ENCODE measurements at places on chromosomes 1 and 21. TPM values are rescaled to one million over a fixed set of nuclear protein-coding genes. Genes with fewer than 3 reads are reported as not detected.

CELSR2 gene
- 26.8 TPM for total RNA-seq

SLC44A5 gene
- total RNA-seq: 1.6 TPM

RO60 gene
- 86.4 TPM for total RNA-seq

CLIC6 gene
- 3.8 TPM for total RNA-seq

BATF3 gene
- total RNA-seq: 6.1 TPM

SASS6 gene
- total RNA-seq: 13.6 TPM

CHIA gene
- total RNA-seq: not detected

ERG gene
- total RNA-seq: 4.5 TPM

DNA sequence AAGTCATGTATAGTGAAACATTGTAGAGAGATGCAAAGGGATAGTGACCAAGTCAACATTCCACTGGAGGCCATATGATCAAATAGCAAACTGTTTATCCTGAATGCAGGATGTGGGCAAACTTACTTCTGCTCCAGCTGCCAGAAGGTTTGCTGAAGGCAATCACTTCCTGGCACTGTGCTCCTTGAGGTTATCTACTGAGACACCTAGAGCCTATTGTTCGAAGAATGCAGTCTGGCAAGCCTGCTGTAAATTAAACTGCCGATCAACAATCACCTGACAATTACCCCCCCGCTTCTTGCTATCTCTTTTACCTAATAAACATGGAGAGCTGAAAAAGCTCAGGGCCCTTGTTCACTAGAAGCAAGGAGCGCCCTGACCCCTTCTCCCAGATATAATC lies 139.4 kb upstream of the B3GALT2 start:
- H3K4me3 ChIP-seq: no peak overlapping the region
- no peak for DNase-seq
- H3K36me3 ChIP-seq: peaks cover 16% of the 10 kb centered on the region
- H3K4me1 ChIP-seq: no peaks in the 10 kb centered on the region
- H3K27me3 ChIP-seq: no peaks in the 10 kb centered on the region

DNA sequence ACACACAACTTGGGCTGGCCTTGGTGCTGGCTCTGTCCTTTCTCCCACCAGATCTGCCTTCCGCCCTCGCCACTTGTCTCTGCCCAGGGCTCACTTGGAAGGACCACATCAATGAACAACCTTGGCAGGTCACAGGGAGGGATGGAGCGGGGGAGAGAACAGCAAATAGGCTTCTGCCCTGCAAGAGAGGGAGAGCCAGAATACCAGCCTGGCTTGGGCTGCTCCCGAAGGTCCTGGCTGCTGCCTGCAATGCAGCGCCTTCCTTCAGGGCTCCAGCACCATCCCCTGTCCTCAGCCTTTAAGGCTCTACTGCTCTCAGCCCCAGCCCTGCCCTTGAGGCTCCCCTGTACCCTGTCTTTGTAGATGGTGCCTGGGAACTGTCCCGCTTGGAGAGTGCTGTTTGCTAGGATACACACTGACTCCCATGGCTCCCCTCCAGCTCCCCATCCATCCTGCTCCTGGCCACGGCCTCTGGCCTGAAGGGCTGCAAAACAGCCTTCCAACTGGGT lies 43.8 kb downstream of the HIVEP3 start:
- no peaks in the 10 kb centered on the region for H3K27me3 ChIP-seq
- H3K36me3 ChIP-seq: no peaks in the 10 kb centered on the region
- H3K4me3 ChIP-seq: no peak overlapping the region
- no peak overlapping the region for H3K27ac ChIP-seq
- DNase-seq: no peak
- H3K4me1 ChIP-seq: peaks cover 68% of the 10 kb centered on the region

DNA sequence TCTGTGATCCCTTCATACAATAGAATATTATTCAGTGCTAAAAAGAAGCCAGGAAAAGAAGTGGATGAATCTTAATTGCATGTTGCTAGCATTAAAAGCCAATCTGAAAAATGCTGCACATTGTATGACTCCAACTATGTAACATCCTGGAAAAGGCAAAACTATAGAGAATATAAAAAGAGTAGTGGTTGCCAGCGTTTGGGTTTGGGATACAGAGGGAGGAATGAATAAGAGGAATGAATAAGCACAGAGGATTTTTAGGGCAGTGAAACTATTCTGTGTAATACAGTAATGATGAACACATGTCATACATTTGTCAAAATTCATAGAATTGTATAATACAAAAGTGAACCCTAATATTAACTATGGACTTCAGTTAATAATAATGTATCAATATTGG lies 42.5 kb downstream of the GPR88 start:
- H3K27ac ChIP-seq: no peak overlapping the region
- H3K36me3 ChIP-seq: no peaks in the 10 kb centered on the region
- H3K4me3 ChIP-seq: no peak overlapping the region
- H3K27me3 ChIP-seq: 0 out of 2 replicates have a peak, but pooled peaks cover 2% of the 10 kb centered on the region

DNA sequence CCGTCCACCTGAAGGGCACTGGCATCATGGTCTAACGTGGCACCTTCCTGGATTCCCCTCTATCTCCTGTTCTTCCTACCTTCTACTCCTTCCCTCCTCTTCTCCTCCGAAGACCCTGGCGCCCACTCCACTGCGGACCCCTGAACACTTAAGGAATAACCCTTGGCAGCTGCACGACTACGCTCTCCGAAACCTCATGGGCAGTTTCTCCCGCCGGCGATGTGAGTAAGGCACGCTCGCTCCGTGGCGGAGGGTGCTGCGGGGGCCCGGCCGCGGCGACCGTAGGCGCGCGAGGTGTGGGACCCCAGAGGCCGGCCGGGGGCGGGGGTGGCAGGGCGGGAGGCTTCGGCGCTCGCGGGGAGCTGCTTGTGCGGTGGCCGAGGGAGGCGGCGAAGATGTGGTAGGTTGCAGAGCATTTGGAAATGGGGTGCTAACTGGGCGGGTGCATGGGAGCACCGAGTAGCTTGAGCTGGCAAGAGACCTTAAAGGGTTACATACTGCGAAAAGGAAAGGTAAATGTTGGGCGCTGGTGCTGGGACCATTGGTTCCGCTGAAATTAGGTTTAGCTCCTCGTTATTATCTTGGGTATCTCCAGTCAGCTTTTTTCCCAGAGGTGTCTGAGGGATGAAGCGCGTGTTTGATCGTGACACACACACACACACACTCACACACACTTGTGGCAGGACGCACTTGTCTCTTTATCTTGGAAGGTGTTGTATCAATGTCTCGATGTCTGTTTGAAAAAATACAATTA lies 876 bp downstream of the LRRC7 start:
- peaks cover 80% of the 10 kb centered on the region for H3K27me3 ChIP-seq
- DNase-seq: peak; percentile 17
- no peaks in the 10 kb centered on the region for H3K36me3 ChIP-seq
- H3K27ac ChIP-seq: no peak overlapping the region

DNA sequence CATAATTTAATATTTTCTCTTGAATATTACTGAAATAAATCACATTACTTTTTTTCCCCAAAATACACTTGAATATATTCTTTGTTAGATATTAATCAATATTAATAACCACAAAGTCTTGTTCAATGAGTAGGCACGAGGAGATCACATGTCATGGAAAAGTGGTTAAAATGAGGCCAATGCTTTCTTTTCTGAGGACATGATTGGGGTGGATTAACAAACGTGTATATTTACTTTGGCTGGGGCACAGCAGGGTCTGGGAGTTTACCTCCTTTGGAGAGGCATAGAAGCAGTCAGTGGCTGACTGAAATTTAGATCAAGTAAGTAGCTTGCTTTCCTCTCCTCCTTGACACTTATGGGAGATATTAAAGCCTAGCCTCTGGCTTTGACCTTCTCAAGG lies 664.3 kb upstream of the B3GALT2 start:
- H3K27me3 ChIP-seq: no peaks in the 10 kb centered on the region
- H3K4me1 ChIP-seq: 0 out of 2 replicates have a peak, but pooled peaks cover 5% of the 10 kb centered on the region
- H3K27ac ChIP-seq: no peak overlapping the region

DNA sequence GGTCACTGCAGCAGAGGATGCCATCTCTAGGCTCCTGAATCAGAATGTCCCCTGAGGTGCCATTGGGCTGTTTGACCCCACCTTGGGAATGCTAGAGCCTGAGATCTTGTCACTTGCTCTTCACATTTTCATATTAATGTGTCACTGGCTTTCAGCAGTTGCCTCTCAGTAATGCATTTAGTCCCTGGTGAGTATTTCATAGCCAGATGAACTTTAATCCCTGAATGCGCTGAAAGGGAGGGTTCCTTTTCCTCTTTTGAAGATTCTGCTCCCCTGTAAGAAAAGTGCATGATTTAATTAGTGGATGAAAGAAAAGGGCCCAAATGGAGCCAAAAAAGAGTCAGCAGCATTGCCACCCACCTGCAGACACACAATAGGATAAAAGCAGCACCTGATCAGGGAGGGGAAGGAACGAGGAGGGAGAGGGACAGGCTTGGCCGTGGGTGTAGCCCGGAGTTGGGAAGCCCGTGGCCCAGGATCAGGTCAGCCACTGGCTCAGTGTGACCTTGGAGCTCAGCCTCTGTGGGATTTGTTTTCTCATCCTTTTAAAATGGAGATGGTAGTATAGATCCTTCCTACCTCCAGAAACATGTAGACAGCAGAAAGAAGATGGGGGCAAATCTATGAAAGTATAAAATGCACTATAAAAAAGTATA lies 31.1 kb downstream of the ROR1 start:
- DNase-seq: no peak
- no peak overlapping the region for H3K4me3 ChIP-seq
- peak overlapping the region; percentile 65 for H3K27ac ChIP-seq
- peaks cover 16% of the 10 kb centered on the region for H3K36me3 ChIP-seq

DNA sequence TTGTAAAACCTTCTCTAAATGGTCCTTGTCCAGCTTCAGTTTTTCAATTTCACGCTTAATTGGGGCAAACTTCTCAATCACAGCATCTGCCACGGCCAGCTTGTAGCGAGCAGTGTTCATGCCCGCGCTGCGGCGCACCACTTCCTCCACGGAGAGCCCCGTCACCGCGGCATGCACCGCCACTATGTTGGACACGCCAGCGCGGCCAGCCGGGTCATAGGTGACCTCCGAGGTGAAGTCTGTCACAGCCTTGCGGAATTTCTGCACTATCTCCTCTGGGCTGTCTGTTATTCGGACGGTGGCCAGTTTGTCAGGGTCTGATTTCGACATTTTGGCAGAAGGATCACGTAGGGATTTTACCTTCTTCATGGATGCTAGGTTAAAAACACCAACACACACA lies 44.8 kb upstream of the TBX15 start:
- no peak for DNase-seq
- H3K4me3 ChIP-seq: no peak overlapping the region
- no peaks in the 10 kb centered on the region for H3K36me3 ChIP-seq
- H3K27me3 ChIP-seq: no peaks in the 10 kb centered on the region
- no peak overlapping the region for H3K27ac ChIP-seq
